ENCODE measurements at places on chromosomes 6 and 20.

DNA sequence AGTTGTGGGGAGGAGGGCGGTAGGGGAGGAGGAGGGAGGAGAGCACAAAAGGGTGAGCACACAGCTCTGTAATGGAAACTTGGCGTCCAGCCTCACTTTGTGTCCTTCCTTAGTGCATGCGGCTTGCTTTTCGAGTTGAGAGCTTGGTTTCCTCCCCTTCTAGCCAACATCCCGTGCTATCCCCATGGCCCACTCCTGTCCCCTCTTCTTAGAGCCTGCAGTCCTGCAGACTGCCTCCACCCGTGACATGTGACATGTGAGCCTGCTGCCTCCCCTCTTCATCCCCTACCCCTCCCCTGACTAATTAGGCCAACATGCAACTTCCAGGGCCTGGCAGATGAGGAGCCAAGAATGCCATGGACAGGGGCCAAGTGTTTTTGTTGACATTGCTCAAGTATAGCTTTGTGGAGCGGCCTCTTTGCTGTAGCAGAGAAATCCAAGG is 63.2 kb downstream of the SLC24A3 start:
- DNase-seq: no peak

GRCh38 chr6:158464483-158464882 is 95.4 kb upstream of the TMEM181 start:
- DNase-seq: no peak

DNA sequence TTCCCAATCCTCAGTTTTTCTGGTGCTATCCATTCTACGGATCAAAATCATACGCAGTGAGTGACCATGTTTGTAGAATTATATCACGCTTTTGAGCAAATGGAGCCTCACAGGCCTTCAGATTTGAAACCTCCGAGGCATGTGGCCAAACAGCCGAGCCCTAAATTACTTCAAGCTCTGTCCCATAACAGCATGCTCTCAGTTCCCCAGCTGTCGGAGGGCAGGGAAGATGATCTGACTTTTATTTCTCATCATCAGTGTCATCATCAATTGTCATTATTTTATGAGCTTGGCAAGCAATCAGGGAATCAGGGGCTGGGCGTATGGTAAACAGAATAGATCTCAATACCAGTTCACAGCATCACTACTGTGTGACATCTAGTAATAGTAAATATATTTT is 73.2 kb downstream of the PSMG4 start:
- no peak for DNase-seq

GRCh38 chr20:58511861-58512260 is 3.3 kb downstream of the APCDD1L start:
- DNase-seq: no peak

DNA sequence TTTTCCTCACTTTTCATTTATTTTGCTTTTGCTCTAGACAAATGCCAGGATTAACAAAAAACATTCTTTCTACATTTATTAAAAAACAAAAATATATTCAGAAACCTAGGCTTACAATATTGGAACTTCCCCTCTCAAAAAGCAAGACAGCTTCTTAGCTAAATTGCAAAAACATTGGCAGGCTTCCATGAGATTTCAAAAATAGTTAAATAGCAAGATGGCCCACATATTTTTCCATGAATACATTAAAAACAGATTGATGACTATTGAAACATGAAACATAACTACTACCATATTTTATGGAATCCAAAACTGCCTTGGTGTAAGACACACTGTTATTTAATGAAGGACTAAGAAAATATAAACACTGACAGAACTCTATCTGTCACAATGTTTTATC is 92.0 kb downstream of the LY86 start:
- no peak for DNase-seq

DNA sequence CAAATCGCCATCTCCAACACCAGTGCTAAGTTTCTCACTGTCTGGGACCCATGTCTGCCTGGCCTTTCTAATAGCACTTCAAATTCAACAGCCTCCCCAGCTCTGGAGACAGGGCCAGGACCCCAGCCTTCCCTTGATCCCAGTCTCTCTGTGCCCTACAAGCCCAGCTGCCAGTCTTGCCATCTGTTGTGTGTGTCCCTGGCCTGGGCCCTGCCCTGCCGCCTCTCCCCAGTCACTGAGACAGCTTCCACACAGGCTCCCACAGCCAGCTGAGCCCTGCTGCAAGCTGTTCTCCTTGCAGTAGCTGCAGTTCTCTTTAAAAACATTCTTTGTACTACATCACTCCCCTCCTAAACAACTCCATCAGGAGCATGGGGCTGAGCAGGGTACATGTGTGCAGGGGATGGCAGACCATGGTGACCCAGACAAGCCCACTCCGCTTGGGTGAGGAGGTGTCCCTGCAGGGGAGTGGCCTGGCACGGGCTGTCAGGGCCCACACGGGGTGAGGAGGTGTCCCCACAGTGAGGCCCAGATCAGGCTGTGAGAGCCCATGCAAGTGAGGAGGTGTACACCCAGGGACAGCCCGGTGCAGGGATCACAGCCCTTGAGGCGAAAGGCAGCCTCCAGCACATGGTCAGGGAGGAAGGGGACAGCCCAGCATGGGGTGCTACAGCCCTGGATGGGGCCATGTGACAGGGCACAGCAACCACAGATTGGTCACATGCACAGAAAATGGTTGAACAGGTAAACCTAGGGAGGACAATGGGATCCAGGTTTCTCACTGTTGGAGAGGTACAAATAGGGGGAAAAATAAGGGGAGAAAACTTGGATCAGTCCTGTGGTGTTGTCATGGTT is 16.2 kb downstream of the CST7 start:
- no peak for DNase-seq

DNA sequence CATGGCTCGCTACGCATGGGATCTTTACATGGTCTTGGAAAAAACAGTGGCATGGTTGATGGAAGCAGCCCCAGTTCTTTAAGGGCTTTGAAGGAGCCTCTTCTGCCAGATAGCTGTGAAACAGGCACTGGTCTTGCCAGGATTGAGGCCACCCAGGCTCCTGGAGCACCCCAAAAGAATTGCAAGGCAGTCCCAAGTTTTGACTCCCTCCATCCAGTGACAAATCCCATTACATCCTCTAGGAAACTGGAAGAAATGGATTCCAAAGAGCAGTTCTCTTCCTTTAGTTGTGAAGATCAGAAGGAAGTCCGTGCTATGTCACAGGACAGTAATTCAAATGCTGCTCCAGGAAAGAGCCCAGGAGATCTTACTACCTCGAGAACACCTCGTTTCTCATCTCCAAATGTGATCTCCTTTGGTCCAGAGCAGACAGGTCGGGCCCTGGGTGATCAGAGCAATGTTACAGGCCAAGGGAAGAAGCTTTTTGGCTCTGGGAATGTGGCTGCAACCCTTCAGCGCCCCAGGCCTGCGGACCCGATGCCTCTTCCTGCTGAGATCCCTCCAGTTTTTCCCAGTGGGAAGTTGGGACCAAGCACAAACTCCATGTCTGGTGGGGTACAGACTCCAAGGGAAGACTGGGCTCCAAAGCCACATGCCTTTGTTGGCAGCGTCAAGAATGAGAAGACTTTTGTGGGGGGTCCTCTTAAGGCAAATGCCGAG is 78.2 kb downstream of the ASXL1 start:
- no peak for DNase-seq

GRCh38 chr6:106446983-106447382 is 86.5 kb downstream of the CRYBG1 start:
- DNase-seq: no peak

DNA sequence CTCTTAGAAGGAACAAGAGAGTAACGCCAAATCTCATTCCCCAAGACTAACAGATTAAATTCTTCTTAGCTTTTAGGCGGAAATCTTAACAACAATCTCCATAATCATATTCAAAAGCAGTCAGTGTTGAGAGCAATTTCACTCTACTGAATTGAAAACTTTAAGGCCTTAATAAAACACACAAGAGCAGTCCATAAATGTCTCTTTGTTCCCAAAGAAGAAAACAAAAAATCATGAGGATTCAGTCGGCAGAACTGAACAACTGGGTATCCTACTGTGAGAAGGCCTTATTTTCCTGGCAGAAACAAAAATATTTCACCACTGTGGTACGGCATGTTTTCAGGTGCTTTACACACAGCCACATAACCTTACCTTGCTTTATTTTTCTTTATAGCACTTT is 14.4 kb downstream of the ABHD12 start:
- no peak for DNase-seq

Data from stimulated activated naive CD4-positive, alpha-beta T cell (primary cell).